ENCODE measurements at places on chromosomes 5 and 9. TPM values are rescaled to one million over a fixed set of nuclear protein-coding genes. Genes with fewer than 3 reads are reported as not detected.
A peak's percentile ranks its signal among the peaks of the same experiment; 100 is the strongest.

DNA sequence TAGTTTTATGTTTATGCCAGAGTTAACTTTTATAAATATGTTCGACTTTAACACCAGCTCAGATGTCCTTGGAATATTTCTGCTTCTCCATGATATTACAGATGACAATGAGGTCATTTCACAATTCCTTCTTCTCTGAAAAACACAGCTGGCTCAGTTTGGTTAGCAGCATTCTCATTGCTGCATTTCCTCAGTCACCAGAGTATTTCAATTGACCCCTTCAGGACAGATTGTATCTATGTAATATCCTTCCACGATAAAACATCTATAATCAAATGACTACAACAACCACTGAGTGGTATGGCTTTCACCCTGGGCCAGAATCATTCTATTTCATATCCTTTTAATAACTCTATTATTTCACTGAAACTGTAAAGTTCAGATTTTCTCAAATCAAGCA lies 148.7 kb downstream of the OXCT1 start:
- no peak for DNase-seq

DNA sequence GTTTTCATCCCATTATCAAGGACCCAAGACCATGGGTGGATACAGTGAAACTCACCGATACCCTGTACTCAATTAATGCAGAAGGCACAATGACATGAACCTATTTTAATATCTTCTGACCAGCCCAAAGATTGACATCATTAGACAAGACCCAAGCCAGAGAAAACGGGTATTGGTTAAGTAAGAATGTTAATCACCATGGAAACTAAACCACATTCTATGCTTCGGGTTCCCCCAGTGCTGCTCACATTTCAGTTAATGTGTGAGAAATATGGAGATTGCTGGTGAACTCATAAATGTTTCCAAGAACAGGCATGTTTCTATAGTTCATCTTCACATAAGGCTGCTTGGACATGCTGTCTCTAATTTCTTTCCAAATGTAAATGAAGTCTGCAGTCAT lies 77.0 kb downstream of the IRX2 start:
- DNase-seq = no peak

DNA sequence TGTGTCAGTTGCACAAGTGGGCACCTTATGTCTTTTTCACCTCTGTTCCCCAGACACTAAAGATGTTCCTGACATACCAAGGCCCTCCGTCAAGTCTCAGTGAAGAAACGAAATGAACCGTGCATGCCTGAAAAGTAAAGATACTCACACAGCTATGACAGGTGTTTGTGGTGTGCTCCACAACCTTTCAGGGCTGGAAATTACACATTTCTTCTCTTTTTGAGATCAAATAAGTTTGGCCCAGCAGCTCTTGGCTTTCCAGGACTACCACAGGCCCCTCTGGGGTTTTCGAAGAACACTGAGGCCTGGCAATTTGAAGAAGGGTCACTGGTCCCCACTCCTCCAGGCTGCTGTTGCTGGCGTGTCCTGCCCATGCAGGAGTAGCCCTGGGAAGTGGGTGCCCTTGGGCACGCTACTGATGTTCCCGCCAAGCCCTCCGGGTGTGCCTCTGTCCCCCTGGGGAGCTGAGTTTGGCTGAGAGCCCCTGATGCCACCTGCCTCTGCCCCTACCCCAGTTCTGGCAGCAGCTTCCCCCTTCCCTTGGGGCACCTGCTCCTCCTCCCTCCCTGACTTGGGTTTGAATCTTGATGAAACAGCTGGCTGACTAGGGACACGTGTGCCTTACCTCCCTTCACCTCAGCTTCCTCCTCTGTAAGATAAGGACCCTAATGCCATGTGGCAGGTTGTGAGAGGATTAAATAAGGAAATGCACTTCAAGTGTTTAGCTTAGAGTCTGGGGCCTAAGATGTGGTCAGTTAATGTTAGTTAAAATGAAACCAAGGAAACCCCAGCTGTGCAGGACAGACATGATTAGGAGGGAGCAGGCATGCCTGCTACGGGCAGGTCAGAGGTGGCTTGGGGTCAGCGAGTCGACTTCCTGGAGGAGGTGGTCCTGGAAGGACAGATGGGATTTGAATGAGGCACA lies 49.1 kb upstream of the GADD45G start:
- DNase-seq = no peak

GRCh38 chr5:126938466-126938865 lies 91.9 kb downstream of the MARCHF3 start:
- DNase-seq = no peak

DNA sequence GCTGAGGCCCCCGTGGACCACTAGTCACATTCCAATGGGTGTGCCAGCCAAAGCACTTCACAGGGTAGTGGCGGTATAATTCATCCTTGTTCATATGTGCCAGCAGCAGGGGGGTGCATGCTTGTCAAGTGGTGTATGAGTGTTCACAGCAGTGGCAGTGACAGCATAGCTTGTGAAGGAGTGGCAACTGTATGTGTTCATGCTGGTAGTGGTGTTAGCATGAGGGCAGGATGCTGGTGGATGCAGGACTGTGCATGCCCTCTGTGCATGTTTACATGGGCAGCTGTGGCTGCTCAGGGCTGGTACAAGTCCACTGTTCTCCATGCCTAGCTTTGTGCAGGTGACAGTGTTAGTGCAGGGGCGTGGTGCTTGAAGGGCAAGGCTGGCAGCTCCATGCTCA lies 253.4 kb upstream of the DMAC1 start:
- no peak for DNase-seq

PHF24 gene
- polyA plus RNA-seq = 0.25 TPM

ACTBL2 gene
- not detected for polyA plus RNA-seq

RORB gene
- 0.16 TPM for polyA plus RNA-seq

- no peak for DNase-seq
Measured at GRCh38 chr9:100394816-100395215, 32.1 kb upstream of the MSANTD3 start.

DNA sequence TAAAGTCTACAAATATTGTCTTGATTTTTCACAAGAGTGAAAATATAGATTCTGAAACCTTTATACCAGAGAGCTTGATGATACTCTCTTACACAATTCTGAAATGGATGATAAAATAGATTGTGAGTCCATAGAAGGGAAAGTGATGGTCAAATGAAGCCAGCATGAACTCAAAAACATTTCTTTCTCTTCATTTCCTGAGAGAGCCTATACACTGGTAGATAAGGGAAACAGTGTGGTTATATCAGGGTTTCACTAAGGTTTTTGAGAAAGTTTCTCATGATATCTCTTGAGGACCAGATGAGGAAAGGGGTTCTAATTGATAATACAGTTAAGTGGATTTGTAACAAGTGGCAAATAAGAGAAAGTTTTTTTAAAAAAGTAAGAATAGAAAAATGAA lies 254.1 kb downstream of the PJA2 start:
- DNase-seq = no peak

- no peak for DNase-seq
Measured at GRCh38 chr5:37736397-37736796, 103.4 kb downstream of the GDNF start.

CTNNAL1 gene
- polyA plus RNA-seq = 66.0 TPM

SHLD3 gene
- 6.0 TPM for polyA plus RNA-seq

LYSMD3 gene
- polyA plus RNA-seq = 35.4 TPM

MRPS30 gene
- 70.7 TPM for polyA plus RNA-seq

GRCh38 chr9:120726484-120726883 lies 12.2 kb upstream of the MEGF9 start:
- DNase-seq = no peak

GRCh38 chr9:36995927-36996705 lies 38.0 kb downstream of the PAX5 start:
- peak; percentile 19 for DNase-seq

DNA sequence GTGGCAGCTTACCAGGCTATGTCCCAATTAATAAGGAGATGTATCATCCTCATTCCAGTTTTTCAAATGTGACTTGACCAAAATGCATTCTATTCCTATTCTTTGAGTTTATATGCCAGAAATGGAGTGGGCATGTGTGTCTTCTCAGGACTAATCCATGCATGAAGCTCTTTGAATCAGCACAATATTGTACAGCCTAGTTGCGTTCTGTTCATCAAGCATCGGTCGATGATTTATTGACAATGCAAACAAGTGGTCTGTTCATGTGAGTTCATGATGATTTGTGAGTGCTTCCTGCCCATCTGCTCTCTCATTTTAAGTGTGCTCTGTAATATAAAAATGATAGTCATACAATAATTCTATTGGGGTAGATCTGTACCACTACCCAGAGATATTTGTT lies 48.3 kb downstream of the PALM2AKAP2 start:
- no peak for DNase-seq

- DNase-seq = no peak
Measured at GRCh38 chr5:123001808-123002207, 34.7 kb downstream of the PPIC start.

FGF18 gene
- polyA plus RNA-seq = 1.0 TPM

PFN3 gene
- polyA plus RNA-seq = 2.2 TPM

DNA sequence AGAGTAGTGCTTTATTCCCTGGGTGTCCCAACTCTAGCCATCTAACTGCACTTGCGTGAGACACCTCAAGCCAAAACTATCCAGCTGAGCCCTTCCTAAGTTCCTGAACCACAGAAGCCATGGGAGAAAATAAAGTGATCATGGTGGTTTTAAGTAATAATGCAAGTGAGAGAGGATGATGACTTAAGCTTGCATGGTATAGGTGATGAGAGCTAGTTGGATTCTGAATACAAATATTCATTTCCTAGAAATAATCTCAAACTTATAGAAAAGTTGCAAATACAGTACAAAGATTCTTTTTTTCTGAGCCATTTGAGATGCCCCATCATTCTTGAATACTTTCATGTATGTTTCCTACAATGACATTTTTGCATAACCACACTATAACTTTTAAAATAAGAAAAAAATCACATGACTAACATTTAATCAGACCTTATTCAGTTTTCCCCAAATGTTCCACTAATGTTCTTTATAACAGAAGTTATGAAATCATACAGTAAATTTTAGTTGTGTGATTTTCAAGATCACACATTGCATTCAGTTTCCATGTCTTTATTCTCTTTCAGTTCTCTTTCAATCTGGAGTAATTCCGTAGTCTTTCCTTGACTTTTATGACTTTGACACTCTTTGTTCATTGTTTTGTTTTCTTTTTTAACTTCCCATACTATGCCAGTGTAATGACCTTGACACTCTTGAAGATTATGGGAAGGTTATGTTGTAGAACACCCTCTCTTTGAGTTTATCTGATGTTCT lies 5.5 kb upstream of the AK3 start:
- DNase-seq = no peak

DNA sequence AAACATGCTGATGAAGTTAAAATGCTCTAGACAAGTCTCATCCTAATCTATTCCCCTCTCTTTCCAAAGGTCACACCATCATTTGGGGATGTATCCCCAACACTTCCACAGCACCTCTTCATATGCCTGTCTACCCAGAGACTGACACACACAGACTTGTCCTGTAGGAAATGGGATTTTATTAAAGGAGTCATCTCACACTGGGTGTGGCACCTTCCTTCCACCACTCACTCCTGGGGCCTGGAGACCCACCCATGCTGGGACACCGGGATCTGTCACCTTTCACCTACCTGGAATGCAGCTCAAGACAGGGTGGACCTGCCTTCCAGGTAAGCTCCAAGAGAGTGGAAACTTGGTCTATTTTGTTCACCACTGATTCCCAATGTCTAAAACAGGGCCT lies 99.4 kb upstream of the HAND1 start:
- DNase-seq = no peak

TRIM32 gene
- polyA plus RNA-seq = 22.4 TPM

DNA sequence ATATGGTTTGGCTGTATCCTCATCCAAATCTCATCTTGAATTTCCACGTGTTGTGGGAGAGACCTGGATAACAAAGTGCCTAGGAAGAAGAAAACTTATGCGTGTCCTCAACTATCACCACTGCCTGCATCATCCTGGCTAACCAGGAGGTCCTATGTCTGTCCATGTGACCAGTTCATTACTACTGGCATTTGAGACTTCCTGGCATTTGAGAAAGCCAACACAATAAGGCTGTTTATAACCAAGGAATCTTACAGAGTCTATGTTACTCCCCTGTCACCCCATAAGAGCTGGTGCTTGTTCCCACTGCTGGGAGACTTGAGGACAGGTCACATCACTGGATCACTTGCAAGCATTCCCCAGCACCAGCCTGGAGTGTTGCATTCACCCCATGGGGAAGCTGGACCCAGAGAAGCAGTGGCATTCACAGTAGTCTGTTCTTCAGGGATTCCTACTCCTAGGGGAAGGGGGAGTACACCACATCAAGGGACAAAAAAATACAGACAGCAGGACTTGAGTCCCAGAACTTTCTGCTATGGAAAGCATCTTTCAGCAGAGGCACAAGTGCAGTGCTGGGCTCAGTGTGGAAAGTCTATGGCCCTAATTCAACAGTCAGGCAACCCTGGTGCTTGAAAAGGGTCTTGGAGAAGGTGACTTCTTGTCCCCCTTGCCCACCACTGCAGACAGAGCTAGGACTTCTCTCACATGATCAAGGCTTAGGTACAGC lies 717.1 kb downstream of the SEMA5A start:
- DNase-seq = no peak

FOXD4 gene
- 0.32 TPM for polyA plus RNA-seq

DNA sequence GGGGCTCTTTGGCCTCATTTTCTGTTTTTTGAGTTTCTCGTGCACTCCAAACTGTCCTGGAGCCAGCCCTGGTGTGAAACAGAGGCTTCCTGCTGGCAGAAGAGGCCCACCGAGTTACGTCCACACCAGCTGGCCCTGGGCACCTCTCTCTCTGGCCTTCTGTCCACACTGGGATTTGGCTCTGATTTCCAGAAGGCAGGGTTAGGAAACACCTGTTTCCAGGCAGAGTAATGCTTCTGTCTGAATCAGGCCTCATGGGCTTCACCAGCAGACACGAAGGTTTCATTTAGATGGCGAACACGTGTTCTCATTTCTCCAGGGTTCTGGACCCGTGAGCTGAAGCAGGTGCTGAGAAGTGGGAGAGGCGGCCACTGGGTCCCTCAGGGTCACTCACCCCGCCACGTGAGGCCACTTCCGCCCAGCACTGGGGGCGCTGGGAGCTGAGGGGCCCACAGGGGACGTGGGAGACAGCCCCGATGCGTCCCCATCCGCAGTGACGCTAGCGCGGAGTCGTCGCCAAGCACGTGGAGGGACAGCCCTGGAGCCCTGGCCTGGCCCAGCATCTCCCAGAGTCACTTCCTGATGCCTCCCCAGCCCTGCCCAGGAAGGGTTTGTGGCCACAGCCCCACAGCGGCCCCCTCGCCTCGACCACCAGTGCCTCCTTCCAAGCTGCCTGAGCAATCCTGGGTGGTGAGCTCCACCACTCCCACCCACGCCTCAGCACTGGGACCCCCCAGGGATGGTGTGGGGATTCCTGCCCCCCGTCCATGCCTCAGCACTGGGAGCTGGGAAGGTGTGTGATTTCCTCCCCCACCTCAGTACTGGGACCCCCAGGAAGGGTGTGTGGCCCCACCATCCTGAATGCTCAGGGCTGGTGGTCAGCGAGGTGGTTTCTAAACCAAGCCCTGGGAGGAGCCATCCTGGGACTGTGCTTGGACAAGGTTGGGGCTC lies 4.9 kb upstream of the LRRC14B start:
- no peak for DNase-seq

GRCh38 chr9:6758498-6759184 lies 868 bp downstream of the KDM4C start:
- peak; percentile 23 for DNase-seq

GRCh38 chr9:108973895-108974294 lies 39.4 kb downstream of the CTNNAL1 start:
- no peak for DNase-seq

PCDHGA1 gene
- polyA plus RNA-seq = 0.87 TPM

CAMLG gene
- 69.9 TPM for polyA plus RNA-seq

MUSK gene
- 0.08 TPM for polyA plus RNA-seq

- no peak for DNase-seq
Measured at GRCh38 chr5:151534350-151534749, 56.8 kb downstream of the FAT2 start.

GRCh38 chr5:139861021-139861888 lies 65.6 kb downstream of the PSD2 start:
- DNase-seq = no peak
